ENCODE measurements at places on chromosomes 6 and 20.

- H3K27ac ChIP-seq = no peak overlapping the region
- peaks cover 3% of the 10 kb centered on the region for H3K36me3 ChIP-seq
- DNase-seq = no peak
- H3K4me1 ChIP-seq = no peaks in the 10 kb centered on the region
Observed at GRCh38 chr20:33945391-33946081, 48.2 kb upstream of the RALY start.

- peaks cover 30% of the 10 kb centered on the region for H3K4me1 ChIP-seq
- peak; percentile 50 for DNase-seq
- H3K27me3 ChIP-seq = no peaks in the 10 kb centered on the region
- H3K4me3 ChIP-seq = peak overlapping the region; percentile 100
Observed at GRCh38 chr6:130018744-130019325, 454 bp downstream of the L3MBTL3 start.

DNA sequence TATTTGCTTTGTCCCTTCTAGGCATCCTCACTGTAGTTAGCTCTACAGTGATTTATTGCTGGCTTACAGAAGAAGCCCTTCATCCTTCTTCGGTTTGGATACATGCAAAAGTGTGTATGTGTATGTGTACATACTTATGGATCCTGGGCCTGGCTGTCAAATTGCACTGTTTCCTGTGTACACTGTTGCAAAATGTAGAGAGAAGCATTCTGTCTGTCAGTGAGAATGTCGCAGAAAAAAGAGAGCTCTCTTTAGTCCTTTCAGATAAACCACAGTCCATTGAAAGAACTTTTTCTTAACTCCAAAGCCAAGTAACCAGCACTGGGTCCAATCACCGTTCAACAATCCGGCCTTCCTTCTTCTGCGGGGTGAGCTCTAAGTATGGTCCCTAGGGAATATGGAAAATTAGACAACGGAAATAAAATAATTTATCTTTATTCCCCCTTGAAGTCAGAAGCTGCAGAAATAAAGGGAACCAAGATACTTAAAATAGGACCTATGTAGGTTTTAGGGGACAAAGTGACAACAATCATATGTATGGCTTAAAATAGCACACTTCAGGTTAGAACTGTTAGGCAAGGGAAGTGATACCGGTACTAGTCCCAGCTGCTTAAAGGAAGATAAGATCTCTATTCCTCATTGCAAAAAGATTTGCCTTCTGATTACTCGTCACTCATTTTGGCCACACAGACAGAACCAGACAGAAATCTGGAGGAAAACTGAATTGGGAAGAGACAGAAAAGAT lies 107.0 kb downstream of the CD83 start:
- H3K4me3 ChIP-seq = no peak overlapping the region
- H3K36me3 ChIP-seq = no peaks in the 10 kb centered on the region
- no peak for DNase-seq
- peaks cover 7% of the 10 kb centered on the region for H3K4me1 ChIP-seq

DNA sequence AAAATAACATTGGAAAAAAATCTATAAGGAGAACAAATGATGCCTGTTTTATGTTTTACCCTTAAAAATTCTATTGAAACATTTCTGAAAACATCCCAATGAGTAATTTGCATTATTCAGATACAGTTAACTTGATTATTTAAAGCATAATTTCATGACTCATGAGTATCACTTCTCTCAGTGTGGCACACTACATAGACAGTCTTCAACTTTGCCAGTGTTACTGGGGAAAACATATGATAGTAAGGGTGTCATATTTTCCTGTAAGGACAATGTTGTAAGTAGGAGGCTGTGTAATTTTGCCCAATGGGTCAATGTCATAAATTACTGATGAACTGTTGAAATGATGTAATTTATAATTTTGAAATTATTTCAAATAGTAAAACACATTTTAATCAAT lies 125.5 kb downstream of the PHACTR1 start:
- H3K4me1 ChIP-seq = no peaks in the 10 kb centered on the region
- H3K27ac ChIP-seq = no peak overlapping the region
- DNase-seq = no peak
- H3K36me3 ChIP-seq = no peaks in the 10 kb centered on the region
- H3K27me3 ChIP-seq = peaks cover 4% of the 10 kb centered on the region
- no peak overlapping the region for H3K4me3 ChIP-seq

- H3K27ac ChIP-seq = no peak overlapping the region
- H3K4me1 ChIP-seq = no peaks in the 10 kb centered on the region
- H3K27me3 ChIP-seq = peaks cover 2% of the 10 kb centered on the region
Observed at GRCh38 chr20:61918548-61918947, 147.1 kb downstream of the TAF4 start.

- H3K4me3 ChIP-seq = no peak overlapping the region
- H3K4me1 ChIP-seq = no peaks in the 10 kb centered on the region
- H3K27me3 ChIP-seq = no peaks in the 10 kb centered on the region
Observed at GRCh38 chr6:101662111-101662897, 268.8 kb downstream of the GRIK2 start.

DNA sequence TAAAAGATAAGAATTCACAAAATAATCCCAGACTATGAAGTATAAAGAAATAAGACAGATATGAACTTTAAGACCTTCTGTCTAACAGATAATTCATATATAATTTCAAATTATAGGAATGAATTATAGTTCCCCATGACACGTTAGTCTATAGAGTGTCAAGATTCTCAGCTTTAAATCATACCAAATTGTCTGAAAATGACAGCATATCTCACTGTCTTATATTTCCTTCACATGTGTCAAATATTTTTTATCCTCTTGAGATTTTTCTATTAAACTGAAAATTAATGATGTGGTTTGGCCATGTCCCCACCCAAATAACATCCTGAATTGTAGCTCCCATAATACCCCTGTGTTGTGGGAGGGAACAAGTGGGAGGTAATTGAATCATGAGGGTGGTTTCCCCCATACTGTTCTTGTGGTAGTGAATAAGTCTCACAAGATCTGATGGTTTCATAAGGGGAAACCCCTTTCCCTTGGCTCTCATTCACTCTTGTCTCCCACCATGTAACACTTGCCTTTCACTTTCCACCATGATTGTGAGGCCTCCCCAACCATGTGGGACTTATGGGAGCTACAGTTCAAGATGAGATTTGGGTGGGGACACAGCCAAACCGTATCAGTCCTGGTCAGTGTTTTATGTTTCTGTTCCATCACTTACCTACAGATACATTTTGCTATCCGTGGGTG lies 825.3 kb upstream of the GJE1 start:
- H3K4me3 ChIP-seq = no peak overlapping the region
- peak overlapping the region; percentile 34 for H3K27ac ChIP-seq
- peaks cover 12% of the 10 kb centered on the region for H3K4me1 ChIP-seq
- H3K27me3 ChIP-seq = peaks cover 4% of the 10 kb centered on the region

GRCh38 chr6:134609716-134610261 lies 291.9 kb upstream of the SGK1 start:
- H3K36me3 ChIP-seq = no peaks in the 10 kb centered on the region
- no peak overlapping the region for H3K27ac ChIP-seq
- H3K4me3 ChIP-seq = no peak overlapping the region

- no peak for DNase-seq
- H3K4me3 ChIP-seq = no peak overlapping the region
- H3K4me1 ChIP-seq = no peaks in the 10 kb centered on the region
- no peak overlapping the region for H3K27ac ChIP-seq
- H3K27me3 ChIP-seq = peaks cover 8% of the 10 kb centered on the region
- no peaks in the 10 kb centered on the region for H3K36me3 ChIP-seq
Observed at GRCh38 chr6:72363844-72364740, 257.8 kb upstream of the KCNQ5 start.

DNA sequence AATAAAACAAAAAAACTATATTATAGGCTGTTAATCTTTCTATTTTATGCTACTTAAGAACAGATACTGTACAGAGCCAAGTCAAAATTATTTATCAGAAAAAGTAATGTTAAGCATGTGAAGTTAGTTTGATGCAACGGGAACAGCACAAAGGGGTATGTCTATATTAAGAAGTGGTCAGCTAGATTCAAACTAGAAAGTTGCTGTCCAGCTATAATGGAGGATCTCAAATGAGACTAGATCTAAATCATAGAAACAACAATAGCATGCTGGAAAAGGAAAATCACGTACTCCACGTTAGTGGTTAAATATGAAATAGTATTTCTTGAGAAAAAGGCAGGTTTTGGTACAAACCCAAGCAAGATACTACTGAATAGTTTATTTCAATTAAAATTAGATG lies 1124.0 kb downstream of the GRIK2 start:
- H3K36me3 ChIP-seq = no peaks in the 10 kb centered on the region
- no peak for DNase-seq
- no peaks in the 10 kb centered on the region for H3K4me1 ChIP-seq
- H3K27me3 ChIP-seq = no peaks in the 10 kb centered on the region
- H3K4me3 ChIP-seq = no peak overlapping the region

DNA sequence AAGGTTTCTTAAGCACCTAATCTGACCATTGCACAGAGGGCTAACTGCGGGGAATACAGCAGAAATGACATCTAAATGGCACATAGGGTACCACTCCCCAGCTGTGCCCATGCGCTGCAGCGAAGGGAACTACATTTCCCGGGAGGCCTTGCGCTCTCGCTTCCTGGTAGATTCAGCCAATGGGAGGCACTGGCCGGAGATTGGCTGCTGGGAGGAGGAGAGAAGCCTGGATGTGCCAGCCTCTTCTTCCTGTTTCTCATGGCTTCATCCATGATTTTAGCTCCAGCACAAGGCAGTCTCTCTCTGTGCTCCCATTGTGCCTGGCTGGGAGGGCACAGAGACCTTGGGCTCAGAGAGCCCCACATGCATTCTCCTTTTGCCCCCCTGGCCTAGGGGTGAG lies 101.7 kb upstream of the FOXA2 start:
- H3K36me3 ChIP-seq = no peaks in the 10 kb centered on the region
- H3K4me3 ChIP-seq = no peak overlapping the region
- peaks cover 2% of the 10 kb centered on the region for H3K27me3 ChIP-seq
- DNase-seq = no peak
- H3K4me1 ChIP-seq = no peaks in the 10 kb centered on the region

DNA sequence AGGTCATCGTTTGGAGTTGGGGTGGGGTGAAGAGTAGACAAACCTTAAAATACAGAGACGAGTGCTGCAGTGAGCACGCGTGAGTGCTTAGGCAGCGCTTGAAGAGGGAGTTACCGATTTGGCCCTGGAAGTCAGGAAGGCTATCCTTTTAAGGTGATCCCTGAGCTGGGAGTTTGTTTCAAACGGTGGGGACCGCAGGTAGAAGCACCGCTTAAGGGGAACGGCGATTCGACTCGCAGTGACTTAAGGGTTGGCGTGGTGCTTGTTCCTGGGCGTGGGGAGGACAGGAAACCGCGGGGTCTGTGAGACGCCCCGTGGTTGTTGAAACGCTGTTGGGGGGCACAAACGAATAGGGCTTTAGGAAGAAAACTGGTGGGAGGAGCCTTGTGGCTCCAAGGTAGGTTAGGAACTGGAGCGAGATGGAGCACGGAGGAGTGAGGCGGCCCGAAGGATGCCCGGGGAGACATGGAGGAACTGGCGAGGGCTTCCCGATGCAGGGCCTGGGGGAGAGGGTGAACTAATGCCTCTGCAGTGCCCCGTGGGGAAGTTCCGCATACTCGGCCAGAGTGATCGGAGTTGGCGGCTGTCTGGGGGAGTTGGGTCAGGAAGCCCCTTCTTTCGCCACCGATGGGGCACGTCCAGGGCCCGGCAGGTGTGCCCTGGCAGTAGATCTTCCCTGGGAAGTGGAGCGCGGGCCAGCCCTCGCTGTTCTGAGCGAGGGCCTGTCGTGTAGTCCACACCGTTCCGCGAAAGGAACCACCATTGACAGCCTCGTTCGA lies 1.3 kb upstream of the CDYL start:
- peak overlapping the region; percentile 67 for H3K4me3 ChIP-seq
- H3K36me3 ChIP-seq = peaks cover 21% of the 10 kb centered on the region
- no peaks in the 10 kb centered on the region for H3K27me3 ChIP-seq
- H3K4me1 ChIP-seq = peaks cover 48% of the 10 kb centered on the region

DNA sequence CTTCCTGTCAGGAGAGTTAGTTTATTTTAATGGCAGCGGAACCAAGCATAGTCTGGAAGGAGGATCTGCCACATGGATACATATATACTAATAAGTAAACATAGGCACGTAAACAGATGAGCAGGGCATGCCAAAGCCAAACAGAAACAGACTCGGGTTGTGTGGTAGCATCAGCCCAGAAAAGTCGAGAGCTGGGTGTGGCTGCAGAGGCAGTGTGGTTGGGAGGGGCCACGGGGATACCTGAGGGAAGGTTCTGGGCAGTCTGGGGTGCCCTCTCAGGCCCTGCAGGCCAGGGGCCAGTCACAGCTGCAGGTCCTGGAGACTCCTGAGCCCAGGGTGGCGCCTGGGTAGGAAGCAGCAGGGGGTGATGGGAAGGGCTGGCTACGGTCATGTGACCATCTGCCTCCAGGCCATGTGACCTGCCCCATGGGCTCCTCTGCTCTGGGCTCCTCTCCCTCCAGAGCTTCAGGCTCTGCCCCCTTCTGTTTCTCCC lies 42.8 kb upstream of the MRPS10 start:
- peaks cover 2% of the 10 kb centered on the region for H3K4me1 ChIP-seq
- no peak overlapping the region for H3K4me3 ChIP-seq
- H3K27me3 ChIP-seq = no peaks in the 10 kb centered on the region
- H3K27ac ChIP-seq = no peak overlapping the region
- DNase-seq = no peak

GRCh38 chr6:33815854-33816253 lies 12.1 kb upstream of the MLN start:
- H3K27me3 ChIP-seq = peaks cover 31% of the 10 kb centered on the region
- no peaks in the 10 kb centered on the region for H3K36me3 ChIP-seq
- peak; percentile 38 for DNase-seq
- H3K4me3 ChIP-seq = no peak overlapping the region
- no peak overlapping the region for H3K27ac ChIP-seq

- H3K27ac ChIP-seq = no peak overlapping the region
- H3K4me3 ChIP-seq = no peak overlapping the region
- peaks cover 3% of the 10 kb centered on the region for H3K4me1 ChIP-seq
- H3K27me3 ChIP-seq = peaks cover 6% of the 10 kb centered on the region
- no peak for DNase-seq
Observed at GRCh38 chr6:156283091-156283490, 494.1 kb upstream of the ARID1B start.

DNA sequence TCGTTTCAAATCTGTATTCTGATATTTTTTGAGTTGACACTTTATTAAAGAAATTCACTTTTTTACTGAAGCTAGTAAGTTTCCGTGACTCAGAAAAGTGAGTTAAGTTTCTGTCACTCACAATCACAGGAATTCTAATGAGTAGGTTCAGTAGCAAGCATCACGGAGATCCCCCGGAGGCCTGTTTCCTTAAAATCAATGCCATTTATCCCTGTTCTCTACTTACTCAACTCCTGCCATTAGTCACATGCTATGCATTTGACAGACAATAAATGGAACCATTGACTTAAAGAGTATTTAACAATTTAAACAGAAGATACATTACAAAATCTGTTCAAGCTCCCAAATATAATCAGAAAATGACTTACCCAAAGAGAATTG lies 9.1 kb downstream of the SLC18B1 start:
- DNase-seq = no peak
- peaks cover 14% of the 10 kb centered on the region for H3K4me1 ChIP-seq
- no peaks in the 10 kb centered on the region for H3K27me3 ChIP-seq
- H3K36me3 ChIP-seq = peaks cover 31% of the 10 kb centered on the region
- no peak overlapping the region for H3K4me3 ChIP-seq
- no peak overlapping the region for H3K27ac ChIP-seq

GRCh38 chr20:46000262-46000996 lies 8.3 kb upstream of the MMP9 start:
- H3K4me1 ChIP-seq = peaks cover 59% of the 10 kb centered on the region
- peak; percentile 34 for DNase-seq
- peaks cover 10% of the 10 kb centered on the region for H3K27me3 ChIP-seq
- no peaks in the 10 kb centered on the region for H3K36me3 ChIP-seq
- H3K27ac ChIP-seq = no peak overlapping the region

Measured in activated CD8-positive, alpha-beta T cell treated with anti-CD3 and anti-CD28 coated beads for 36 hours (primary cell).